ENCODE measurements at places on chromosomes 11 and 22.

GRCh38 chr22:50148991-50149721 lies 21.4 kb upstream of the PANX2 start:
- DNase-seq: no peak

- no peak for DNase-seq
Measured at GRCh38 chr11:69807106-69807815, 12.0 kb downstream of the FGF3 start.

DNA sequence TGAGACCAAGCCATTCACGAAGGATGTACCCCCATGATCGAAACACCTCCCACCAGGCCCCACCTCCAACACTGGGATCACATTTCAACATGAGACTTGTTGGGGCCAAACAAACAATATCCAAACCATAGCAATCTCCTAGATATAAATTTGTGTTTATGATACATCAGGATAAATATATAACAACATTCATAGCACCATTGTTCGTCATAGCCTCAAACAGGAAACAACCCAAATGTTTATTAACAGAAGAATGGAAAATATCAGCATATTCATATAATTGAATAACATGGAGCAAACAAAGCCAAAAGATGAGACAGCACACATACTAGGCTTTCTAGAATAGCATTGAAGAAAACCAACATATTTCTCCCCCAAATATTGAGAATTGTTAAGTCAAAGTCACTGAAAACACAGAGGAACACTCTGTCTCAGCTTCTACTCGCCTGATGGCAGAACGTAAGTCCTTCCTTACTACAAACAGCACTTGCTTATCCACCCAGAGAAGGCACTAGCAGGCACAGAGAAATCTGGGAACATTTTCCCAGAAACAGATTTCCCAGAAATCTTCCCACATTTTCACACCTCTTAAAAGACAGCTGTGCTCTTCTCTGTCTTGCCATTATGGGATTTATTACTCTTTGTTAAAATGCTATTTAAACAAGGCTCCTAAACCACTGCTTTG lies 8.1 kb upstream of the GDPD4 start:
- DNase-seq: no peak

DNA sequence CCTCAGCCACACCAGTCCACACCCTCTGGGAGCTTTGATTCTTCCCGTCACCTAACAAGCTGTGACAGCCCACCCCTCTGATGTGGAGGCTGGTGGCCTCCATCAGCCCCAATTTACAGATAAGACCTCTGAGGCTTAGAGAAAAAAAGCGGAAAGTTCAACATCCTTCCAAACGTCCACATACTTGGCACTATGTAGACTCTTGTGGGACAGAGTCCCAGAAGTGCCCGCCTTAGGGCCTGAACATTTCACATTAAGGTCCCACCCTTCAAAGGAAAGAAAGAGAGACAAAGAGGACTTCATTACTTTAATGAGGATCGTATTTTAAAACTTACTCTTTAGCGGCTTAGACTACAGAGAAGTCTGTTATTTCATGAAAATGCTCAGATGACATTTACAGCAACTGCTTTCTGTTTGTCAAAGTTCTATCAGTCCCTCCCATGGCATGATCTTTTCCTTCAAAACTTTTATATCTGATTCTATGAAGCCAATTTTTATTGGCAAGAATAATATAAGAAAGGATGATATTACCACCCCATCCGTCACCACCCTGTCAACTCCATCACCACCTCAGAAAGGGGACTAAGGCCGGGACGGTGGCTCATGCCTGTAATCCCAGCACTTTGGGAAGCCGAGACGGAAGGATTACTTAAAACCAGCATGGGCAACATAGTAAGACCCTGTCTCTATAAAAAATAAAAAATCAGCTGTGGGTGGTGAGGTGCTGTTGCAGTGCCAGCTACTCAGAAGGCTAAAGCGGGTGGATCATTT lies 15.7 kb upstream of the SCGB1A1 start:
- DNase-seq: no peak

DNA sequence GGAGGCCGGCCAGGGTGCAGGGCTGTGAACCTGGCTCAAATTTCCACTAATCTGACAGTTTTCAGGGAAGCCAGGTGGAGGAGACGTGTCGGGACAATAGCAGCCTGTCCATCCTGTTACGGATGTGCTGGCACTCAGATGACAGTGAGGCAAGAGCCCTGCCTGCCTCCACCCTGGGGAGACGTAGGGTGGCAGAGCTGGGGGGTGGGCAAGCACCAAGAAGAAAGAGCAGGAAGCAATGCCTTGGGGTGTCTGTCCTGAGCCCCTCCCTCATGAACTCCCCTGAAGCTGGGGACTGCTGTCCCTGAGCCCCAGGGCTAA lies 10.0 kb upstream of the TRIM29 start:
- DNase-seq: no peak

GRCh38 chr22:23166841-23167616 lies 13.3 kb upstream of the BCR start:
- no peak for DNase-seq

DNA sequence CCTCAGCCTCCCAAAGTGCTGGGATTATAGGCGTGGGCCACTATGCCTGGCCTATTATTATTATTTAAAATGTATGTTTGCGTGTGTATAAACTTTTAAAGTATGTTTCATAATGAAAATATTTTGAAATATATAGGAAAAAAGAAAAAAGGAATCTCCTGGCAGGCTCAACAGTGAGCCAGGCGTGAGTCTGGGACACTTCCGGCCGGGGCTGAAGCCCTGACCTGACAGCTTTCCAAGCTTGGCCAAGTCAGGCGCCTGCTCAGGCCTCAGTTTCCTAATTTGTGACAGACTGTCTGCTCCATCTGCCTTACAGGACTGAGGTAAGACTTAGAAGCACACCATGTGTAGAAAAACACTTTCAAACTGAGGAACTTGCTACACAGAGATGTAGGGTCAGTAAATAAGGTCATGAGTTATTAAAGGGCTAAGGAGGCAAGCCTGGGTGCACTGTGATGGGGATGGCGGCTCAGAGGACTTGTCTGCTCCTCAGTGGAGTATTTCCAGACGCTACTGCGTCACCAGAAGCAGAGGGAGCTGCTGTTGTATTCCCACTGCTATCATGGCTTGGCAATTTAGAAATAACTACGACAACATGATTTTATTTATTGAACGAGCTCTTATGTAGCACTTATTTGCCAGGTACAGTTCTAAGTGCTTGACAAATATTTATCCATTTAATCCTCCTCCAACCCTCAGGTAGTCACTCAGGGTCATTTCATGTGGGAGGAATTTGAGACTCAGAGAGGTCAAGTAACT lies 100.1 kb downstream of the PRR5L start:
- DNase-seq: no peak

DNA sequence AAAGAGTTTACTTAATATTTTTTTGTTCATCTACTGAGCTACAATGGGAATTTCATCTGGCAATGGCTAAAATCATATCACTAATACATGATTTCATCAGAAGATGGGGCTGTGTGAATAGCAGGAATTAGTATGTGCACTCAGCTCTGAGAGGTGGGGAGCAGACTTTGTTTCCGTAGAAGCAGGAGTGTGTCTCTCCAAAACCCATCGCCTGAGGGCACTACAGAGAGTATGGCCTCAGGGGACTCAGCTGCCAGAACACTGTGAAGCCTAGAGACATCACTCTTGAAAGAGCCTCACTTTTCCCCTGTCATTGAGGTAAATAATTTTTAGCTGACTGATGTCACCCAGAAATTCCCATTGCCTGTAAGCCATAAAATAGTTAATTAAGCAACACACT lies 261.4 kb upstream of the ISX start:
- DNase-seq: no peak

GRCh38 chr11:57480409-57481137 lies 20.2 kb downstream of the RTN4RL2 start:
- DNase-seq: no peak

DNA sequence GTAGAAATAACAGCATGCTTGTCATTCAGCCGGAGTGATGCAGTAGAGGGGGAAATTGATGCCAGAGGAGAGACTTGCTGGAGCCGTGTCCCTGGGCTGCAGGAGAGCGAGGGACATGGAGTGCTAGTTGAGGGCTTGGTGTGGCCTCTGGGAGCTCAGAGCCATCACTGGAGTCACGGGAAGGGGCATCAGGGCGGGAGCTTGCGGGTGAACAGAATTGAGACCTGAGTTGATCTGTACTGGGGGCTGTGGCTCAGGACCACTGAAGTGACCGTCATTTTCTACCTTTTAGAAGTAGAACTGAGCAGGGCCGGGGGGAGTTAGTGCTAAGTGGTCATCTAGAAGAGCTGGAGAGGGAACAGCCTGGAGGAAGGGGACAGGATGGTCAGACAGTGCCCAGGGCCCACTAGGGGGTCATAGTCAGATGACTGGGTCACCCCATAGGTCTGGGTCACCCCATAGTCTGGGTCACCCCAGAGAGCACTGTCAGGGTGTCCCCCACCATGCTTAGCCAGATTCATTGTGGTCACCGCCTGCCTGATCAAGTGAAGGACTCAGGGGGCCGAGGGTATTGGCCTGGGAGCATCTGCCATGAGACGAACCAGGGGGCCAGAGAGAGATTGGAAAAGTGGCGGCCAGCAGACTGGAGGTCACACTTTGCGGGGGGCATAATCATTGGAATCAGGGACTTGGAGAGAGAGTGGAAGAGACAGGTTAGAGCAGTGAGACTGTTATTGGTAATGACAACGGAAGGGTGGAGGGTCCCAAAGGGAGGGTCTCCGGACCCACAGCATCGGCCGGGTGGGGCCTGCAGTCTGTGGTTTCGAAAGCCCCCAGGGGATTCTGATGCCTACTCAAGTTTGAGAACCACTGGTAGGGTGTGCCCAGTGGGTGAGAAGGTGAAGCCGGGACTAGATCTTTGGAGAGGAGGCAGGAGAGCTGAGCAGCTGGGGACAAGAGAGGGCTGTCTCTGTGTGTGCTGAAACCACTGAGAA lies 15.2 kb downstream of the RIBC2 start:
- no peak for DNase-seq

DNA sequence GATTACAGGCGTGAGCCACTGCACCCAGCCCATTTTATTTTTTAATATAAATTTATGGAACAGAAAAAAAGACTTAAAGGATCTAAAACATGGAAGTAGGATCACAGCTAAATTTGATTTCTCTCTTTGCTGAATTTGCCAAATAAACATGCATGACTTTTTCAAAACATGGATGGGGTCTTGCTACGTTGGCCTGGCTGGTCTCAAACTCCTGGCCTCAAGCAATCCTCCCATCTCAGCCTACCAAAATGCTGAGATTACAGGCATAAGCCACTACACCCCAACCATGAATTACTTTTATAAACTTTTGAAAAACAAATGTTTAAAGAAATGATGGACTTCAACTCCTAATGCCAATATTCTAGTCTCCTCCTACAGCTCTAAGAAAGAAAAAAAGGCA lies 61.2 kb downstream of the PHF21A start:
- DNase-seq: no peak

GRCh38 chr22:19703869-19704268 lies 10.4 kb upstream of the SEPTIN5 start:
- no peak for DNase-seq

DNA sequence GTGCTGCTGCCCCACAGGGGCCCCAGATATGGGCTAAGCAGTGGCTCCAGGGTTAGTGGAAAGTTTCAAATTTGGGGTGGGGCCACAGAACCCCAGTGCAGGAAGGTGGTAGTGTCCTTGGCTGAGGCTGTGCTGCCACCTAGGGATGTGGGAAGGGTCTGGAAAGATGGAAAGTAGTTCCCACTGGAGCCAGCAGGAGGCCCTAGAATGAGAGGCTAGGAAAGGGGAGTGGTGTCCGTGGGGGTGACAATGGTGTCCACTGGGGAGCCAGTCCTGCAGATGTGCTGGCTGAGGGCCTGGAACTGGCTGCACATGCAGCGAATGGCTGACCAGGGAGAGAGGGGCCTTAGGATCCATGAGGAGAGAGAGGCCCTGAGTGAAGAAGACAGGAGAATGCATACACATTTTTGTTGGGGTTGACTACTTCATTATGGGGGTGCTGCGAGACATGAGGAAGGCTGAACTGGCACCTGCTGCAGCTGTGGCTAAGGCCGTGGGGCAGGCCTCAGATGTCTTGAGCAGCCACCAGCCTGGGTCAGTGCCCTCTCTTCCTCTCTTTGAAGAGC lies 21.1 kb downstream of the RFPL3 start:
- peak; percentile 58 for DNase-seq

DNA sequence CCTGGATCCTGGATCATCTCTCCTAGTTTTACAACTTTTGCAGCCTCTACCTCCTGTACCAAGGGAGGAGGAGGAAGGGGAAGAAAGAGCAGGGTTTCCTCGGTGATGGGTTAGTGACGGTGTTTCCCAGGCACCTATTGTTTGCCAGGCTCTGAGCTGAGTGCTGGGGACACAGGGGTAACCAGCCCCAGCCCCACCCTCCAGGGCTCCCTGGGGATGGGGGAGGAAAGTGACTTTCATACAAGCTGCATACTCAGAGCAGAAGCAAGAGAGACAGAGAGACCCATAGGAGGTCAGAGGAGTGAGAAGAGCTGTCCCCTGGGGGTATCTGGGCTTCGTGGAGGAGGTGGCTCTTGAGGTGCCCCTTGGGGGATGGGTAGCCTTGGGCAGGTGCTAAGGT lies 89.4 kb upstream of the THY1 start:
- no peak for DNase-seq

DNA sequence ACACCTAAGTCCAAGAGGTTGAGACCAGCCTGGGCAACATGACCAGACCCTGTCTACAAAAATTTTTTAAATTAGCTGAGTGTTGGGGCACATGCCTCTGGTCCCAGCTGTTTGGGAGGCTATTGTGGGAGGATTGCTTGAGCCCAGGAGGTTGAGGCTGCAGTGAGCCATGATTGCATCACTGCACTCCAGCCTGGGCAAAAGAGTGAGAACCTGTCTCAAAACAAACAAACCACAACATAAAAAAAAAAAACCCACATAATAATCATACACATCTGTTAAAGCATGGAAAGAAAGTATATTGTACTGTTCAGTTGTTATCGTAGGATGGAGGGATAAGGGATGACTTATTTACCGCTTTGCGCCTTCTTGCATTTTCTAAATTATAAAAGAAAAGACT lies 35.9 kb upstream of the GRK2 start:
- no peak for DNase-seq

DNA sequence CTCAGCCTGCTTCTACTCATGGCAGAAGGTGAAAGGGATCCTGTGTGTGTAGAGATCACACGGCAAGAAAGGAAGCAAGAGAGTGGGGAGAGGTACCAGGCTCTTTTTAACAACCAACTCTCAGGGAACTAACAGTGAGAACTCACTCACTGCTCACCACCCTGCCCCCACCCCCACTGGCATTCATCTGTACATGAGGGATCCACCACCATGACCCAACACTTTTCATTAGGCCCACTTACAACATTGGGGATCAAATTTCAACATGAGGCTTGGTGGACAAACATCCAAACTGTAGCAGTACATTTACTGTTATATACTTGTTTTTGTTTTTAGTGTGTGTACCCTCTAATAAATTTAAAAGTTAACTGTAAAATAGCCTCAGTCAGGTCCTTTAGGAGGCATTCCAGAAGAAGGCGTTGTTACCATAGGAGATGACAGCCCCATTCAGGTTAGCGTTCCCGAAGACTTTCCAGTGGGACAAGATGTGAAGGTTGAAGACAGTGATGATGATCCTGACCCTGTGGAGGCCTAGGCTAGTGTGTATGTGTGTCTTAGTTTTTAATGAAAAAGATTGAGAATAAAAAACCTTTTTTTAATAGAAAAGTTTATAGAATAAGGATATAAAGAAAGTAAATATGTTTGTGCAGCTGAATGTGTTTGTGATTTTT lies 11.3 kb downstream of the CUL5 start:
- DNase-seq: no peak
